ENCODE measurements at places on chromosomes 2 and 18.

DNA sequence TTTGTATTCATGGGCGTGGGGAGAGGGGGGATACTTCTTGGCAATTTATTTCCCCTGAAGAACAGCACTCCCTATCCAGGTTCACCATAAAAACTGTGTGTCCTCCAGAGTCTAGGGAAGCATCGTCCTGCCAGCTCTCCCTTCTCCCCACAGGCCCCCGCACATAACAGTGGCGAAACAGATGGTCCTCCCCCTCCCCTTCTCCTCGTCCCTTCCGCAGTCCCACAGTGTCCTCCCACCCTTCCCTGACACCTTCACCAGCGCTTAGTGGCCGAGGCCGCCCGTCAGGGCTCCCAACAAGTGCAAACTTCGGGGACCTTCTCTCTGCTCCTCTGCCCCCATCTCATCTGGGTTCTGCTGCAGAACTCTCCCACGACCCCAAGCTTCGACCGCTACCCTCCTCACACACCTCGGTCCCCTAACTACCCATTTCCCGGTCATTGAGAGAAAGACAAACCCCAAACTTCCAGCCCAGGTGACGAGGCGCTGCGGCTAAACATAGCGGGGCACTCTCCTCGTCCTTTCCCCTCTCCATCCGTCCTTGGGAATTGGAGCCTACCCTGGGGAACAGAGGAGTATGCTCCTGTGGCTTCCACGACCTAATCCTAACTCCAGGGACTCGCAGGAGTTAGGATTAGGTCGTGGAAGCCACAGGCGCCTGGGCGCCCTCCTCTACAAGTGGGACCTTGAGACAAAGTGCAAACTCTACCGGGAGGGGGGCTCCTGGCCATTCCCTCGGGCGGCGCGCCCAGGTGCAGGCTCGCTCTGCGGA lies 971 bp downstream of the ZNF385B start:
- no peak for DNase-seq

DNA sequence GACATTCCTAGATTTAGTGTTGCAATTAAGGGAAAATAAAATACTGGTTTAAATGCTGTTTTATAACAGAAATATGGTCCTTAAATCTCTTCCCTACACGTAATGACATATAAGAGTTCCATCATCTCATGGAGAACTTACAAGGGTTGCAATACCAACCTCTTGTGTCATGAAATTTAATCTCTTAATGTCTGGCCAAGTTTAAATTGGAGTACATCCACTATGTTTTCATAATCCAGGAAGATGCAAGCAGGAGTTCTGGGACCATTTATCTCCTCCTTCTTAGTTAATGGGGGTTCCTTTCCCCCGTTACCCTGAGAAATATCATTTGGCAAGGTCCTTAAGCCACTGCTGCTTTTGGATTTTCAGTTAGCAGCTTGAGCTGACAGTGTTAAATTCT lies 126.0 kb upstream of the ACVR2A start:
- DNase-seq: no peak

DNA sequence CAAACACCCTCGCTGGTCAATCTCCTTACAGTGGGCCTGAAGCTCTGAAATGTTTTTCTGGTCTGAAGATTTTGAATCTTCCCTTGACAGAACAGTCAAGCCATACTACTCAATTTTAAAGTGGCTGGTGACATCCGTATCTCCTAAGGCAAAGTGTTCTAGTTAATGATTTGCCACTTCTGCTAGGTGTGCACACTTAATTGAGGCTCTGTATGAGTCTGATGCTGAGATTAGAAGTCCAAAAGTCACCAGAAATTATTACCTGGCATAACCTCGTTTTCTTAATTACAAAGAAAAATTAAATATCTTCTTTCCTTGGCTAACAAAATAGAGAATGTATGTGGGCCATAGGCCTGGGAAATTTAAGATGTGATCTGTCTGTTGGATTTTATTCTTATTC lies 104.1 kb downstream of the DPP10 start:
- DNase-seq: no peak

DNA sequence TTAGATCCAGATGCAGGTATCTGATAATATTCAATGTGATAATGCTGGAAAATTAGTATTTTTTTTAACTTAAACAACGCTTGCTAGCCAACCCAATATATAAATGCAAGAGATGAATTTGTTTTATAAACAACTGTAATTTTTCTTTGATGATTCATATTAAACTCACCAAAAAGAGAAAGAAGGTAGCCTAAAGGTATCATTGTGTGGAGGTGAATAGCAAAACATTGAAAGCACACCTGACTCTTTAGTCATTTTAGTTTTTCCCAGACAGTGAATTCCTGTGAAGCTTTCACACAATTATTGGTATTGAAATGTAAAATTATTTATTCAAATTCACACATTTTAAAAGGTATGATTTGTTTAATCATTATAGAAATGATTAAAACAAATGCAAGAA lies 424.0 kb downstream of the NR4A2 start:
- no peak for DNase-seq

DNA sequence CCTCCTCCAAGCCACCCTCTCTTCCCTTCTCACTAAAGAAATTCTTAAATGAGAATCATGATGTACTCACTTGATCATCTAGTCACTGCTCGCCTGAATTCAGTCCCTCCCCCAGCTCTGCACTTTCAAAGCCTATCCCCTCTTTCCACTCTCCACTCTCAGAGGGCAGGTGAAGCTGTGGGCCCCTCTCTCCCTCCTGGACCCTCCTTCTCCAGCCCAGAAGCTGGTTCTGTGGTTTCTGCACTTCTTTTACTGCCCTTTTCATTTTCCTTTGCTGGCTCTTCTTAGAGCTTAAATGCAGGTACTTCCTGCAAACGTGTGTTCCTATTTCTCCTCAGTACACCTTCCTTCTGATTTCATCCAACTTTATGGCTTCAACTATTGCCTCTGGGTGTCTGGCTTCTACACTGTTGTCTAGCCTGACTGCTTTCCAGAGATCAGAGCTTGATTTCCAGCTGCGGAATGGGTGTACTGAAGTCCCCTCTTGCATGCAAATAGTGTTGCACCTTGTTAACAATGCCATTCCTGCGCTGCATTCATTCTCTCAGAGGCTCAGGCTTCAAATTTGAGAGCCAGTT lies 15.3 kb upstream of the TXNDC2 start:
- DNase-seq: no peak
